NCI-H2081 treated with DMSO at 0.1 percent for 48 hours (cell line): ENCODE measurements at places on chromosomes 6 and 20.

DNA sequence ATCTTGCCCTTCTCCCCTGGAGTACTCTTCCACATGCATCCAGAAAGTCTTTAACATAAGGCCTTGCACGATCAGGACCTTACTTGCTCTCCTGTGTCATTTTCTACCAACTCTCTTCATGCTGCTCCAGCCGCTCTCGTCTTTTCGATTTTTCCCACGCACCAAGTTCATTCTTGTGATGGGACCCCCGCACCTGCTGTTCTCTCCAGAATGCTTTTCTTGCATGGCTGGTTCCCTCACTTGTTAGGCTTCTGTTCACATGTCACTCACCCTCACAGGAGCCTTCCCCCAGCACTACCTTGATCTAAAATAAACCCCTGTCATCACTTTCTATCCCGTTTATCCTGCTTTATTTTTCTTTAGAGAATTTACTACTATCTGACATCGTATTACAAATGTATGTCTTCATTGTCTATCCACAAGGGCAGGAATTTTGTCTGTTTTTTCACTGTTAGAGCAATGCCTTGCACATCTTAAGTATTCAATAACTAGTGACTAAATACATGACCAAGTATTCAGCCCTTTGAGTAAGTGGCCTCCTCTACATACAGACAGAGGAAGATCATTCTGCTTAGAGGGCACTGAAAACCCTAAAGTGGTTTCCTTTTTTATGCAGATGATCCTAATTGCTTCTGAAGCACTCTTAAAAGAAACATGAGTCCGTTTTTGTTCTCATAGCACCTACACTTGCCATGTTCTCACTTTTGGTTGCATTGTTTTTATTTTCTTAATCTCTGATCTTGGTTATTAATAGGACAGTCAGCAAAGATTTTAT, 166.9 kb downstream of the SLC16A10 start:
- no peak for DNase-seq

DNA sequence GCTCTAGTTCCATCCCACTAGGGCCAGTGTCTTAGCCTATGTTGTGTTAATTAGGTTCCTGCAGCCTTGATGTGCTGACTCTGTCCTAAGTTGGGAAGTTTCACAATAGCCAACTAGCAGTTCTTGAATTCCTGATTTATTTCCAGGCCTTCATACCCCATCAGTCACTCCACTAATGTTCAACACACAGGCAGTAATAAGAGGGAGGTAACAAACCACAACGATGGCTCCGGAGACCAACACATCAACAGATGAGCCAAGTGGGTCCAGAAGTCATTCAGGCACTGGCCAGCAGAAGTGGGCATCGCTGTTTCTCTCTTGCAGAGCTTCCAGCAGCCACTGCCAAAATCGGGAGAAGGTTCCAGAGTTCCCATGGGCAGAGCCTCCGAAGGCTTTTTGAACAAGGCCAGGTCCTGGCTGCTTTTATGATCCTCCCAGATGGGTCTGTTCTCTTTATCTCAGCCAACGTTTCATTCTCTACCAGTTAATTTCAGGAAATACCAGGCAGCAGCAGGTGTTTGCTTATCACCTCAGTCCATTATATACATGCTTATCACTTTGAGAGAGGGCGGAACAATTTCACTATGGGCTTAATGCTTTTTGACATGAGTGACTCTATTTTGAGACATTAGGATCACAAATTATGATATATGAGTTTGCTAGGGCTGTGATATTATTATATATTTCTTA, 48.5 kb upstream of the NOP56 start:
- DNase-seq = no peak

DNA sequence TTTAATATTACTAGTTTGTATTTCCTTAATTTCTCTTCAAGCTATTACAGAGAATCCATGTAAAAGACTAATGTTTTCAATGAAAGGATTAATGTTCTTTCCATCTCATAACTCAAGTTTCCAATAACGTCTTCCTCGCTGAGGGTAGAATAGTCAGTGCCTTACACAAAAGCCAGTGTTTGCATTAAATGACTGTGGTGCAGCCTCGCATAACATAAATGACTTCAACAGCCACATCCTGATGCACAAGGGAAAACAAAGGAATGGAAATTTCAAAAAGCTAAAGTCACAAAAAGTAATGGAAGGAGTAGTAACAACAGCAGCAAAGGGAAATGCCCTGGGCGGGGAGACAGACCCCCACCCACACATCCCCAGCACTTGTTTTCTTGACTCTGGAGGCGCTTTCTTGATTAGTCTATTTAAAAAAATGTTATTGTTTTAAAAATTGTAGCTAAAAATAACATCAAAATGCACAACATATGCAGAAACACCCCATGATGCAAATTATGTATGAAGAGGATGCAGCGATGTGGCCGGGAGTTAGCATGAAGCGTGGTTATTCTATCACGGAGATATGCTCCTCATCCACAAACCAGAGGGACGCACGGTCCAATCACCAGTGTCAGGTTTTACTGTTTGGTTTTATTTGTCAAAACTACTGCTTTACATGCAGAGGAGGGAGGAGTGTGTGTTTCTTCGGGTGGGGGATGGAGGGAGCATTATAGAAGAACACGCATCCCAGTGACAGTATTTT, 228.6 kb downstream of the GMPR start:
- DNase-seq = no peak

DNA sequence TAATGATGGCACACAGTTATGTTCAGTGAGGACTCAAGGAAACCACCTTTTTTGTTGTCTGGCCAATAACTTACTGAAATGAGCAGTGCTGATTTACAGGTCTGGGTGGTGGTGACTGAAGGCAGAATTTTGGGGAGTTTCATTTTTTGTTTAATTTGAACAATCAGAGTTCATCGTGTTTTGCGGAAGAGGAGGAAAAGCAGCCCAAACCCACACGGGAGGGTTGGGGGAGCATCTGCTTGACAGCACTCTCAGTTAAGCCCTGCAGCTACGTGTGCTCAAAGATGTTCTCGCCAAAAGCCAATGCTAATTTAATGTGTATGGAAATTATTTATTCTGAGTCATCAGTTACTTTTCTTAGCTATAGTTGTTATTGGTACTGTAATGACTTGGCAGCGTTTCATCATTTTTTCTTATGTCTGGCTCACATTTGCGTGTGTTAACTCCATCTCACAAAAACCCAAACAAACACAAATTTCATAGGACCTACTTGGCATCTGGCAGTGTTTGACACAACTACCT, 89.2 kb downstream of the UST start:
- DNase-seq = no peak

DNA sequence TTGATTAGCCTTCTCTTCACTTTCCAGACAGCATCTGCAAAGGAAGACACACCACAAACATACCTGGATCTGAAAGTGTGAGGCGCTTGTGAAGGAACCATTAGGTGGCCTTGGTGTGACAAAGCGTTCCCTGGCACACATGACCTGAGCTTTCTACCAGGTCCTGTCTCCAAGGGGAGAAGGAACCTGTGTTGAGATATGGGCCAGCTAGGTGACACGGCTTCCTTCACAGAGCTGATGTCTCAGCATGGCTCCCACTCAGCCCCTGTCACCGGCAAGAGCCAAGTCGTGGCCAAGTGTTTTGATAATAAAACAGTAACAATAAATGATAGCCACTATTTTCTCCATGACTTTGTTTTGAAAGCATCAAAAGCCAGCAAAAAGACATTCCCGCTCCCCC, 20.3 kb upstream of the TAGAP start:
- no peak for DNase-seq

DNA sequence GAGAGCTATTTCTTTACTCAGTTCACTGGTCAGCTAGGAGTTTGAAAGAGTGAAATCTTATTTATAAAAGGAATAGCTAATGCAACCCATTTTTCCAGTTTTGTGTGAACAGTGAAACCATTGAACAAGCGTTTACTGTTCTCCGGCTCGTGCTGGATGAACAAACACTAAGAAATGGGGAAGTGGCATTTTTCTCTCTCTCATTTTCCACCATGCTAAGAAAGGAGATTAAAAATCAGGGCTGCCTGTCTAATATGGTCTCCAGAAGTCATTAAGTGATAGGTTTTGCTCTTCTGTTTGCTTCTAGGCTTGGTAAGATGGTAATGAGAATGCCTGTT, 774 bp upstream of the SFT2D1 start:
- no peak for DNase-seq

DNA sequence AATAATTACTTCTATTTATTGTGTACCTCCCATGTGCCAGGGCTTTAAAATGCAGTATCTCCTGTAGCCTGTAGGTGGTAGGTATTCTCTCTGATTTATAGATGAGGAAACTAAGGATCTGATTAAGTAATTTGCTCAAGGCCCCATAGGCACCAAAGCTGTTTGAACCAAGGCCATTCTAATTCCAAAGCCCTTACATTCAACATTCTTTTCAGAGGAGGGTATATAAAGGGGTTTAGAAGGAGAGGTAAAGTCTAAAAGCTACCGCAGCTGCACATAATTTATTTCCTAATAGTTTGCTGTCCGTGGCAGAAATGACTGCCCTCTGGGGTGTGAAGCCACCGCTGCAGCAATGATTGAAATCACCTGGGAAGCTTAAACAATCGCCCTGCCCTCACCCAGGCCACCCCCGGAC, 95.0 kb upstream of the FAM8A1 start:
- no peak for DNase-seq

DNA sequence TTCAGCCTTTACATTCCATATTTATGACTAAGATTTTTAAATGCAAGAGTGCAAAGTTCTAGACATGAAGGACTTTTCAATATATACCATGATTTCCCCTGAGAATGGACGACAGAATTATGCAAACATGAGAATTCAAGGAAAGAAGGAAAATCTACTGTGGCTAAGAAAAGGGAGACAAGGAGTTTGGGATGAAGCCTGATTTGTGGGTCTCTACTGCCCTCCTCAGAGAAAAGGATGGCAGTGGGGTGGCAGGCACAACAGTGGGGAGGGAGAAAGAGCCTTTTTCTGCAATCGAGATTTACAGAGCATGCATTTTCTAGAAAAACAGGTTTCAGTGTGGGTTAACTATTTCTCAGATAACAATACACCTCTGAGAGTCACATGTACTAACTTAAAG, 466.9 kb upstream of the NRSN1 start:
- DNase-seq = no peak

DNA sequence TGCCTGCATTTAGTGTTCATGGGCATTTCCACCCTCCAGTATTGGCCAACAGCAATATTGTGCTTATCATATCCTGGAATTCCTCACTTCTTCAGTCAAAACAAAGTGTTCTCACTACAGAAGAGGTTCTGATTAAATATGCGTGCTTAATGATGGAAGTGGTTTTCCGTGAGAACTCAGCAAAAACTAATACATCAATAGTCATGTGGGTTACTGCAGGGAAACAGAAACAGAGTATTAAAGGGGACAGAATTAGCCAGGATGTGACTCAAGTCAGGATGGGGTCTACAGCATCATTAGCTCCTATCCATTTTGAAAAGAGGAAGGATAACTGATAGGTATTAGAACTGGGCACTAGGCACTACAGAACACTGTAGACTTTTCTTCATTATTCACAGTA, 384.6 kb downstream of the CDKAL1 start:
- no peak for DNase-seq

- DNase-seq = no peak
These were observed 29.5 kb downstream of the GLP1R start for GRCh38 chr6:39077882-39078594.

DNA sequence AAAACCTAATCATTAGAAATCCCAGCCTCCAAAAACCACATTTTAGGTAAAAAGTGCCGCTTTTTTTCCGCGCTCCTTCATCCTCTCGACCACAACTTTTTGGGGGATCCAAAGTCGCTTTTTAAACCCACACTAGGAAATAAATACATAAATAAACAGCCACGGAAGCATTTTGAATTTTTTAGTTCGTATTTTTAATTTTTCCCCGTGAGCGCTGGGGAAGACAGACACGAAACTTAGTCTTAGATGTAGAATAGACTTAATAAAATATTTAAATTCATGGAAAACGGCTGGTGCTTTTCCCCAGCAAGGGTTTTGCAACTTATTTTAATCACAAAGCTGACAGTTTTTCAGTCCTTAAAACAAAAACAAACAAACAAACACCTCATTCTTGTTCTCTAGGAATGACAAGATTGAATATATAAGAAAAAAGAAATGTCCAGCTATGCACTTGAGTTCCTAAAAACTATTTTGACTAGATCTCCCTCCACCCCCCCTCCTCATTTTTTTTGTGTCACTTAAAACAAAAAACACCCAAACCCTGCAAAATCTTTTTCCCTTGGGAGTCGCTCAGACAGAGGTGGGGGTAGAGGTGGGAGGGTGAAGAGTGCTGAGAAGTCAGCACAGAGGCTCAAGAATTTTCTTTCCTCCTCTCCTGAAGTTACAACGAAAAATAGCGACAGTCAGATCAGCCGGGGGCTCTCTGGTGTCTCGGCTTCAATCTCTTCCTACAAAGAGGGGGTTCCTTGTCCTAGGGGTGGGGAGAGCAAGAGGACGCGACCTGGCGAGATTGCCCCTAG, 43.4 kb upstream of the SUPT3H start:
- no peak for DNase-seq

GRCh38 chr20:62200491-62201172, 17.8 kb downstream of the MTG2 start:
- DNase-seq = no peak

DNA sequence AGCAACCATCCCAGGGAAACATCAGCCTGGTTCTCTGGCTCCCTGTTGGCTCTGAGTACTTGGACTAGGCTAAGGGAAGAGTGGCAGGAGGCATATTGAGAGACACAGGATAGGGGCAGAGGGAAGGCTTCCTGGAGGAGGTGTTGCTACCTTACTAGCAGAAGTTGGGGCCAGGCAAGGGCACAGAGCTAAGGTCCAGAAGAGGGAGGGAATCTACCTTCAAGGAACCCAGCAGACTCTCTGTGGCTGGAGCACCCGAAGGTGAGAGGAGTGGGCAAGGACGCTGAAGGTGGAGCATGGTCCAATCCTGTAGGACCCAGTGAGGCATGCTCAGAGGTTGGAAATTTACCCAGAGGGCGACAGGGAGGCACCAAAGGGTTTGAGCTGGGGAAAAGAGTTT, 191.9 kb downstream of the TFAP2C start:
- no peak for DNase-seq

- no peak for DNase-seq
These were observed 56.8 kb downstream of the PHACTR3 start for GRCh38 chr20:59661153-59661552.

DNA sequence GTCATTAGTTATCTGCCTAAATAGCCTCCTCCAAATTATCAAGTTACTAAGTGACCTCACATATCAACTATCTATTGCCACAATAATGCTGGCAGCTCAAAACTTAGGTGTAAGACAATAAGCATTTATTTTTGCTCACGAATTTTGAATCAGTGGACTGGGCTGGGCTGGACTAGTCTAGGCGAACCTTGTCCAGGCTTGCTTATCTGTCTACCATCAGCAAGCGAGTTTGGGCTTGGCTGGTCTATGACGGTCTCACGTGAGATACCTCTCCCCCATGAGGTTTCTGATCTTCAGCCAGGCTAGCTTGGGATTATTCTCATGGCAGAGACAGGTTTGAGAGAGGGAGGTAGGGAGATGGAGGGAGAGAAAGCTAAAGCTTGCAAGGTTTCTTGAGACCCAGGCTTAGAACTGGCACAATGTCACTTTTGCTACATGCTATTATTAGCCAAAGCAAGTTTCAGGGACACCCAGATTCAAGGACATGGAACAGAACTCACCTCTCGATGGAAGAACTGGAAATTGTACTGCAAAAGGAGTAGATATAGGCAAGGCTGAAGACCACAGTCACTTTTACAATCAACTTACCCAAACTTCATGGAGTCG, 80.9 kb downstream of the WASF1 start:
- DNase-seq = no peak
